ENCODE measurements at places on chromosomes 16 and 17. TPM values are rescaled to one million over a fixed set of nuclear protein-coding genes. Genes with fewer than 3 reads are reported as not detected.

Gene VMO1
- 1.1 TPM for total RNA-seq

Gene NPTX1
- total RNA-seq = 0.83 TPM

Gene HEXIM1
- 63.3 TPM for total RNA-seq

Gene TMEM235
- total RNA-seq = not detected

Gene UTP18
- total RNA-seq = 58.3 TPM

Gene SECTM1
- 12.6 TPM for total RNA-seq

Gene SYNGR3
- total RNA-seq = 38.6 TPM

All from activated T-cell treated with anti-CD3 and anti-CD28 coated beads, Interleukin-2, amount 50 U/mL, for 72 hours (primary cell).